H4 (cell line): ENCODE measurements at places on chromosomes 11 and 22. TPM values are rescaled to one million over a fixed set of nuclear protein-coding genes. Genes with fewer than 3 reads are reported as not detected.
A peak's percentile ranks its signal among the peaks of the same experiment; 100 is the strongest.

GRCh38 chr11:79691445-79691844, 250.6 kb upstream of the TENM4 start:
- no peak for DNase-seq

- DNase-seq, result no peak
These were observed 38.7 kb upstream of the SWAP70 start for GRCh38 chr11:9625162-9625561.

- DNase-seq, result no peak
These were observed 273.4 kb upstream of the MTNR1B start for GRCh38 chr11:92696076-92696475.

DNA sequence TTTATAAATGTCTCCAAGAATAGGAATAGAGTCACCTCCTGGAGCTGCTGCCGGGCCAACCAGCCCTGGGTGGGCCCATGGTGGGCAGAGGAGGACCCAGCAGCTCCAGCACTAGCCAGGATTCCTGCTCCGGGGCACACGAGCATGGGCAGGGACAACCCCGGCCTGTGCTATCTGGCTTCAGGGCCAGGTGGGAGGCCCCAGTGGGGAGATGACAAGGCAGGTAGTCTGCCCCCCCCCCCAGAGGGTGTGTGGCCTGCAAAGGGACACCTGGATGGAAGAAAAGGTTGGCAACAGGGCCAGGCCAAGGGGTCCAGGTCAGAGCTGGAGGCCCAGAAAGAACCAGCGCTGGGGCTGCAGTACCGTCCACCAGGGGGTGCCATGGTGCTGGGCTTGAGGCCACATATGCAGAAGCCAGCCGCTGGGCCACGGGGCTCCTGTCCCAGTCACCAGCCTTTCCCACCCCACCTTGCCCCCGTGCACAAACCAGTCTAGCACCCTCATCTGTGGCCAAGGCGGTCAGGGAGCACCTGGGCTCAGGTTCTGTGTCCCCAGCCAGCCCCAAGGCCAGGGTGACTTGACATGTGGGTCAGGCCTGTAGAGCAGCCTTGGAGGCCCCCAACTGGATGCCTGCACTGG, 3.4 kb downstream of the TSPAN32 start:
- peak; percentile 64 for DNase-seq

GRCh38 chr22:38455530-38456271, 702 bp upstream of the KCNJ4 start:
- DNase-seq, result no peak

DNA sequence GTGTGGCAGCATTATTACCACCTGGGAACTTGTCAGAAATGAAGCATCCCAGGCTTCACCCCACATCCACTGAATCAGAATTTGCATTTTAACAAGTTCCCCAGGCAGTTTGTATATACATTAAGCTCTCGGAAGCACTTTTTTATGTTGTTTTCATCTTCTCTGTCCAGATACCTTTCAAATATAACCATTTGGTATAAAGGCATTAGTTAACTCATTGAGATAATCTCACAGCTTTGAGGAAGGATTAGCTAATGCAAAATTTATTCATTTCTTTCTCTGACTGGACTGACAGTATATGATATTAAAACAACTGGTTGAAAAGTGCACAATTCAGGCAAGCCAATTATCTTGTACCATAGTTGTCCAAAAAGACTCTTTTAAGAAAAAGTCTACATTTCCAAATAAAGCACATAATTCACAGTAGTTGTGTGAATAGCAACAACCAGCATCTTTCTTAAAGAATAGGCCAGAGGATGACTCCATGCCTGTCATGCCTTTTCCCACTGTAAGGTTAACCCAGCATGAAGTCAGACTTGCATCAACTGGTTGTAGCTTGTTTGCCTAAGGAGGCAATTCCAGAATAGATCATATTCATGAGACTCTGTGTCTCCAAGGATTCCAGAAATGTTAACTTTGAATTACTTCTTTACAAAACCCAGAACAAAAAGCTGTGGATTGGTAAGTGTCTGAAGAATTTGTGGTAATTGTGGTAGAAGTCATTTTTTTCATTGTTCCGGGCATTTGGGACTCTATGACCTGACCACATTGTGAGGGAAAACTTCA, 254.3 kb upstream of the SESN3 start:
- no peak for DNase-seq

DNA sequence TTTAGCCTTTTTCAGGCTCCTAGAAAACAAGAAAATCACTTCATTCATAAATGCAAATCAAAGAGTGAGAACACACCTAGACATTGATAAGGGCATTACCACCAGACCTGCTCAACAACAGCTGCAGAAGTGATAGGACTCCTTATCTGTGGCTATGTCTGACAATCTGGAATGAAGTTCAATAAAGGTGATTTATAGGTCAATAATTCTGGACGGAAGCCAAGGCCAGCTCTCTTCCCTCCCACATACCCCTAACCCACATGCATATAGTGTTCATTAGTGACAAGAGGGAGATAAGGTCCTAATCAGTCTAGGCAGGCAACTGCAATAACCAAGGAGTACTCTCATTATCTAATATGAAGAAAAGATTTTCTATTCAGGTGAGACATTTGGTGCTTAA, 111.3 kb downstream of the ETS1 start:
- DNase-seq, result no peak

DNA sequence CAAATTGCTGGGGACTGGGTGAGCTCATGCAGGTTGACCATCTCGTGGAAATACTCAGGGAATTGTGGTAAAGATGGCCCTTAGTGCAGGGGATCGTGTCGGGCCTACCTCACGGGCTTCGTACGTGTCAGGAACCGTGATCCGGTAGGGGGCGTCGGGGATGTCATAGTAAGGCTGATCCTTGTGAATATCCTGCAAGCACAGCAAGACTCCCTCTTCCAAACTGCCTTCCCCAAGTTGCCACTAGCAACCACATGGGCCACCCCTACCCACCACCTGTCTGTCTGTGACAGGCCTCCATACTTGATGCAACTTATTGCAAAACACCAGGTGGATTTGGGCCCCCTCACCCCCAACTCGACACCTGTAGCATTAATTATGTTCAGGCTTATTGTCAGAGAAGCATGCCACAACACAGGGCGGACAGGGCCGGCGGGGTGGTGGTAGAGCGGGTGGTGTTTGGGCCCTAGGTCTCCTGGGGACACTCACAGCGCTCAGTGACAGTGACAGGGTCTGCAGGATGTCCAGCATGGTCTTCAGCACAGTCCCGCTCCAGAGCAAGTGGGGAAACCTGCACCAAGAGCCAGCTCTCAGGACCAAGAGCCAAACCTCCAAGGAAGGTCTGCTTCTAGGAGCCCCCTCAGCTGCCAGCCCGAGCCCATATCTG, 22.6 kb upstream of the SERPIND1 start:
- no peak for DNase-seq

DNA sequence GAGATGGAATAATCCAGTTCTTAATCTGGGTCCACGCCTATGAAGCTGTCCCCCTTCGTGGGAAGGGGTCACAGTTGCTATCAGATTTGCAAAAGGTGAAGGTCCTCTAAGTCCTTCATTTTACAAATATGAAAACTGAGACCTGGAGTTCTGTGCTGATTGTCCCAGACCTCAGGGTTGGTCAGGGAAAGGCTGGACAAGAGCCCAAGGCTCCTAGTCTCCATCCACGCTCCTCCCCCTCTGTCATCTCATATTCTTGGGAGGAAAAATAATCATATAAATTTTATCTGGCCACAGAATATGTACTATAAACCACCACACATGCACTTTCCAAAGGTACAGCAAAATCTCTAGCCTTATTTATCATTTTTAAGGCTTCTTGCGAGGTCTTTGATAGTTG, 5.5 kb downstream of the PACSIN2 start:
- DNase-seq, result no peak

DNA sequence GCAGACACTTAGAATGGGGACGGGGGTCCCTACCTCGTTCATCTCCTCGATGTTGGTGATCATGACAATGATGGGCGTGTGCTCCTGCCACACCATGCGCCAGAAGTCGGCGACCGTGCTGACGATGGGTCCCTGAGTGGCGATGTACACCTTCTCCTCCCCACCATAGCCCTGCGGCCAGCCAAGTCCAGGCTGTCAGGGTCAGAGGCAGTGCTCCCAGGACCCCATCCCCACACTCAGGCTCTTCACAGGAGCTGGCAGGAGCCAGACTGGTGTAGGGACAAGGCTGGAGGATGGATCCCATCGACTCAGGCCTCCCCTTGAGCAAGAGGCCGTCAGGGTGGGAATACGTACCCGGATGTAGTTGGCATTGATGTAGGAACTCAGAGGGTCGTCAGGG, 7.2 kb upstream of the IGSF22 start:
- no peak for DNase-seq

DNA sequence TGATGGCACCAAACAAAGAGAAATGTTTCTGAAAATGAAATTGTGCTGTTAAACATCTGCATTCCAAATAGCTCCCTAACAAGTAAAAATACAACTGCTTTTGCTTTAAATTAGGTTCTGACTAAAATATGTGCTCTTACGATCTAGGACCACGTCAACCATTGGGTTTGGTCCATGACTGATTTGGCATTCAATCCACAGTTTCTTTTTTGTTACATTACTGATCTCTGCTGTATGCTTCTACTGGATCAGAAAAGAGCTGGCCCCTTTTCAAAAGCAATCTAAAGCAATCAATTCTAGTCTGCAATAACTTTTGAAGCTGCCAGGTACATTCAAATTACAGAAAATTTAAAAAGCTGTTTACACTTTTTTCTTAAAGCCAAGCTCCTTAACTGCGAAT, 1047.1 kb upstream of the CCDC90B start:
- no peak for DNase-seq

DNA sequence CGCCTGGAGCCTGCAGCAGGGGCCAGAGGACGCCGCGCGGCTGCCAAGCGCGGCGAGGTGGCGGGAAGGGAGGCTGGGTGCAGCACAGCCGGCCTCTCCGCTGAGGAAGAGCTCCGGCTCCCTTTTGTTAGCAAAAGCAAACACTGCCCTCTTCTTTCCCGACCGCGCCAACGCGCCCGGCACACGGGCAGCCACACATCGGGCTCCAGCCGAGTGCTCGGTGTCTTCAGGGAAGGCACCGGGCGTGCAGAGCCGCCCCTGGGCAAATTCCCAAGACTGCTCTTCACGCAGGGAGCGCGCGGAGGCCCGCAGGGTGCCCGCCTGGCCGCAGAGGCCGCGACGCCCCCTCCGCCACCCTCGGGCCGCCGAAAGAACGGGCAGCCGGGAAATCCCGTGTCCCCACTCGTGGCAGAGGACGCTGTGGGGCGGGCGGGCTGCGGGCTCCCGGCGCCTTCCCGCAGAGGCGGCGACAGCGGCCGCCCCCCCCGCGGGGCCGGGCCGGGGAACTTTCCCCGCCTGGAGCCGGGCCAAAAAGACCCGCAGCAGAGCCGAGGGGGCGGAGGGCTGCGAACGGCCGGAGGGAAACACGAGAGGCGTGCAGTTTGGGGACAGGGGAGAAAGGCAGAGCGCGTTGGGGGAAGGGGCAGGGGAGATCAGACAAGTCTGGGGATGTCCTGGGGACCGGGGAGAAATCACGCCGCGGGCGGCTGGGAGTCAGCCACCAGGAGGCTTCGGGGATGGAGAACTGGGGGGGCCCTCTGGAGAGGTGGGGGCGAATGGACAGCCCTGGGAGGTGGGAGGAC, 931 bp downstream of the CADM1 start:
- DNase-seq, result peak; percentile 51

- DNase-seq, result no peak
These were observed 10.2 kb downstream of the SLC35F2 start for GRCh38 chr11:107848345-107848744.

DNA sequence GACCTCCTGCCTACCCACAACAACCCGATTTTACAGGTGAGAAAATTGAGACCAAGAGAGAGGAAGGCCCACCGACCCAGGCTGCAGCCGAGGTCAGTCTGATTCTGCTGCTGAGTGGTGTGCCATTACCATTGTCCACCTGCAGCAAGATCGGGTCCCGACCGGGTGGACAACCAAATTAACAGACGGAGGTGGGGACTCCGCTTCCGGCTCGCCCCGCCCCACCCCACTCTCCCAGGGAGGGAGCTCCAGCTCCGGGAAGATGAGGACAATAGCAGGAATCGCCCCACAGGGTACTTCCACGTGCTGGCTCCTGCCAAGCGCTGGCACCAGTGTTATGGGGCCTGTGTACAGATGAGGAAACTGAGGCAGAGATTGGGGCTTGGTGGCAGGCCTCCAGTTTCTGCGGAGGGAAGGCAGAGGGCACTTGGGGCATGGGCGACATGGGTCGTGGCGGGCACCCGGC, 425 bp upstream of the KDELR3 start:
- DNase-seq, result no peak

DNA sequence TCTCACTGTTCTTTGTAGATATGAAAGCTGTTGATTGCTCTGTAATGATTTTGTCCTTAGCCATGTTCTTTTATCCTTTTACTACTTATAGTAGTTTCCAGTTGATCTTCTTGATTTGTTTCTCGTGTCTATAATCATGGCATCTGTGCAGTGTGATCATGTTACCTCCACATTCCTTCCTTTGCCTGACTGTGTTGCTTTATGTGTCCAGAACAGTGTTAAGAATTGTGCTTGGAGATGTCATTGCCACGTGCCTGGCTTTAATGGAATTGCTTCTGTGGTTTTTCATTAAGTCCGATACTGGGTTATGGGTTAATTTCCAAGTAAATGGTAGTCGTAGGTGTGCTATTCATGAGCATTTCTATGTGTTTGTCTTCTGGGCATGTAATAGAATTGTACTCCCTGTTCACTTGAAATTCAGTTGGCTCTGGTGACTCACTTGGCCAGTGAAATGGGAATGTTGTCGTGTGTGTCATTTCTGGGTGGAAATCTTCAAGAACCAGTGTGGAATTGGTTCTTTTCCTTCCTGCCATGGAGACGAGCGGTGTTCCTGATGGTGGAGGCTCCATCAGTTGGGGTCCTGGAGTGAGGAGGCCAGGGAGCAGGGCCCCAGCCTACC, 6.8 kb downstream of the GTSE1 start:
- no peak for DNase-seq

DNA sequence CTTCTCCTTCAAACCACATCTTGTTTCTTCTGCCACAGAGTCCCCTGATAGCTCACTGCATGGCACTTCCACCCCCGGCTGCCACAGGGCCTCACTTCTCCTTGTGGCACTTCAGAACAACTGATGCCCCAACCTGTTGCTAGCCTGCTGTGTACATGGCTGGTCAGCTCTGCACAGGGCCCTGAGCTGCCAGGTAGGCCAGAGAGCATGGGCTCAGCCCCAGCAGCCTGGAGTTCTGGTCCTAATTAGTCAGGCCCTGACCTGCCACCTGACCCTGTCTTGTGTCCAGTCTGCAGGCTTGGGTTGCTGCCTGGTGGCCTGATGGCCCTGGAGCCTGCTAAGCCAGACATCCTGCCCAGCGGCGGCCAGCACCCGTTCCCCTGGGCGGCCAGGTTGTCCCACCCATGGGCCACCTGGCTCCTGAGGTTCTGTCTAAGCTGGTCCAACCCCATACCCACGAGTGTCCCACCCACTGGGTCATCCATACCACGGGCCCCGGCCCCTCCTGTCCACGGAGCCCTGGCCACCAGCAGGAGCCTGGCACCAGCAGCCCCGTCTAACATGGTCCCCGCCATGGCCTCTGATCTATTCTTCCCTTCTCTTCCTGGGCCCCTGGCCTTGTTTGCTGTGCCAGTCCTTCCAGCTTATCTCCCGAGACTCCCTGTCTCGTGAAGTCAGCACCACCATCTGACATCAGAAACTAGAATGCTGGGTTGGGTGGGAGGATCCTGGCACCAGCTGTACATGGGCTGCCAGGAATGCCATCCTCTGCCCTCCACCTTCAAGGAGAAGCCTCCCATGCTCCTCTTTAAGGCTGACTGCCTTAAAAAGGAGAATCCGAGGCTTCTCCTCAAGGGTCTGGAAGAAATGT, 3.1 kb upstream of the CERK start:
- DNase-seq, result no peak

RHOD gene
- not detected in 2 replicates for total RNA-seq

ENTHD1 gene
- not detected in 2 replicates for total RNA-seq

SYCE3 gene
- not detected in 2 replicates for total RNA-seq

OR5D16 gene
- total RNA-seq, result not detected in 2 replicates

C11orf42 gene
- total RNA-seq, result not detected in 2 replicates

TBX10 gene
- not detected in 2 replicates for total RNA-seq

ZC3H12C gene
- 3.0 and 4.5 TPM in 2 replicates for total RNA-seq
